Stimulated activated CD4-positive, alpha-beta T cell treated with anti-CD3 and anti-CD28 coated beads, Interleukin-4, amount 100 ng/mL, for 48 hours (primary cell): ENCODE measurements at places on chromosomes 13 and 19.
A peak's percentile ranks its signal among the peaks of the same experiment; 100 is the strongest.

- no peak for DNase-seq
These were observed 4.6 kb upstream of the UBL3 start for GRCh38 chr13:29855009-29855408.

DNA sequence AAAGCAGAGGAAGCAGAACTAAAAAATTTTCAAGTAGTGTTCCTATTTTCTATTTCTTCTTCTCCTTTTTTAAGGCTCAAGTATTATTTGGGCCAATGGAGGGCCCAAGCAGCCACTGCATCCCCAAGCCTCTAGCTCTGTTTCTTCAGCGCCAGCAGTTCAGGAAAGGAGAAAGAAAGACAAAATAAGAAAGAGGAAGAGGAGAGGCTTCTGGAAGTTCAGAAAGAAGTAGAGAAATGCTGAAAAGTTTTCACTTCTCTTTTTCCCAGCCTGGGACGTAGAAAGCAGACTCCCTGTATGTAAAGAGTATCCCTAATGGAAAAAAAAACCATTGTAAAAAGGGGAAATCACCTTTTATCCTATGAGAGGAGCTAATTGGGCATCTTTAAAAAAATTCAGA is 165.5 kb upstream of the KLF12 start:
- DNase-seq: no peak

- DNase-seq: no peak
These were observed 112.1 kb downstream of the RAB20 start for GRCh38 chr13:110449219-110450015.

- DNase-seq: no peak
These were observed 211.2 kb downstream of the UQCRFS1 start for GRCh38 chr19:29001597-29002245.

- DNase-seq: no peak
These were observed 37.2 kb downstream of the COL4A2 start for GRCh38 chr13:110344320-110344719.

DNA sequence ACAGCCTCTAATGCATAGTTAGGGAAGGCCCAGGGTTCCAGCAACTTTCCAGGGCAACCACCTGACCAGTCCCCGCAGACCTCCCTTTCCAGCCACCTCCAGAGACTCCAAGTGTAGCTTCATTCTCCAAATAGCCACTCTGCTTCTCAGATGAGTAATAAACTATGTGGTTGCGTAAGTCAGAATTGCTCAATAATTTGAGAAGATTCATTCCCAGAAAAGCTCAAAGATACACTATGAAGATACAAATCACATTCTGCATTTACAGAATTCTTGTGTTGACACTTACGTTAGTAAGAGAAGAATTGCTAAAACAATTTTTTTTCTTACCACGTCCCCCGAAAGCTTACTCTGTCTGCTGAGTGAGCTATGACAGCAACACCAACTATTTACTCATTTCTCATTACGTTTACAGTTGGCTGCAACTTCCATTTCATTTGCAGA is 8.2 kb upstream of the LATS2 start:
- no peak for DNase-seq

GRCh38 chr13:39998166-39998565 is 342.7 kb downstream of the COG6 start:
- DNase-seq: no peak

DNA sequence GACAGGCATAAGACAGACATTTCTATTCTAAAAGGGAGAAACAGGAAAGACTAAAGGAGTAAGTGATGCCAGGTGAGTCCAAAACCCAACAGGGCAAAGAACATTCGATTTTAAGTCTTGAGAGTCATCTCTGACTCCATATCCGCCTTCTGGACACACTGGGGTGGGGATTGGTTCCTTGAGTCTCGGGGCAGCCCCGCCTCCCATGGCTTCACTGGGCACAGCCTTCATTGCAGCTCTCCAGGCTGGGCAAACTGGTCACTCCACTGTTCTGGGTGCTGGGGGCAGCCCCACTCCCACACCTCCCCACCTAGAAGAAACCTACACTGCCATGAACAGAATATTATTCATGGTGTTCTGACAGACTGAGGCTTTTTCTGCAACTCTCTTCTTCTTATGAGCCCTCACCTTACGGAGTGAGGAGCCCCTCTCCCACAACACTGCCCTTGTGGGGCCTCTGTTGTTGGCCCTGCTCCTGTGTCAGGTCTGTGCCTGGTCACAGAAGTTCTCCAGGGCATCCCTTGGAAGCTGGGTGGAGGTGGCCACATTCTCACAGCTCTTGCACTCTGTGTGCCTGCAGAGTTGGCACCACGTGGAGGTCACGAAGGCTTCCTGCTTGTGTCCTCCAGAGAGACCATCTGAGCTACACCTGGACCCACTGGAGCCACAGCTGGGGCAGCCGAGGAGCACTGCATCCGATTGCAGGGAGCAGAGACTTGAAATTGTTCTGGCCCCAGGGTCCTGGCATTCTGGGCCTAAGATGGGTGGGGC is 95.4 kb downstream of the COL4A2 start:
- no peak for DNase-seq

DNA sequence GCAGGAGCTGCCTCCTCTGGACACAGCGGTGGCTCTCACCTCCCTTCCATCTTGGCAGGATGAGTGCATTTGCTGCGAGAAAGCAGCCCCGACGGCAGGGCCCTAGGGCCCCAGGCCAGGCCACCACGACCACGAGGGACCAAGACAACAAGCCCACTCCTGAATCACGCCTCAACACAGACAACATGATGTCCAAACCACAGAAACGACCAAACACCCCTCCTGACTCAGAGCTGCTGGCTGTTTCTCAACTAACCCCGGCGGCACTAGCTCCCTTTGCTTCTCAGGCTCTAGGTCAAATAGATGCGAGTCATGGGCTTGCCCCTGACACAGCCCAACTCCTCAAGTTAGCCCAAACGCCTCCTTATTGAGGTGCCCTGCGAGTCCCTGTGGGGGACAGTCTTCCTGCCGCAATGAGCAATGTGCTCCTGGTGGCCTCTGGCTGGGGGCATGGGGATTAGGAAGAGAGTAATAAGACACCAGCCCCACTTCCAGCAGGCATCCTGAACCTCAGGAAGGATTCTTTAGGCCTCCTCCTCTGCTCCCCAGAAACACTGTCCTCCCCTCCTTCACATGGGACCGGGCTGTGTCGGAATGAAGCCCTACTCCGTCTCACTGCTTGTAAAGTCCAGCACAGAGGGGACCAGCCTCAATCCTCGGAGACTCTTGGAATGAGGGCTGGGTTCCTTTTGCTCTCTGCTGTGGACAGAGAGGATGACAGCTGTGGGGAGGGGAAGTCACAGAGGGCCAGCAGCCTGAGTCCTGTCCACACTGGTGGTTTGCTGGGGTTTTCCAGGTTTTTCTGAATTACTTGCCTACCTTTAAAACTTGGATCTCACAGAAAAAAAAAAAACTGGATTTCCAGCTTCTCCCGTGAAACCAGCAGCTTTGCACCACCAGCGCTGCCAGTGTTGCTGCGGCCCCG is 6.9 kb upstream of the ATF5 start:
- DNase-seq: no peak

DNA sequence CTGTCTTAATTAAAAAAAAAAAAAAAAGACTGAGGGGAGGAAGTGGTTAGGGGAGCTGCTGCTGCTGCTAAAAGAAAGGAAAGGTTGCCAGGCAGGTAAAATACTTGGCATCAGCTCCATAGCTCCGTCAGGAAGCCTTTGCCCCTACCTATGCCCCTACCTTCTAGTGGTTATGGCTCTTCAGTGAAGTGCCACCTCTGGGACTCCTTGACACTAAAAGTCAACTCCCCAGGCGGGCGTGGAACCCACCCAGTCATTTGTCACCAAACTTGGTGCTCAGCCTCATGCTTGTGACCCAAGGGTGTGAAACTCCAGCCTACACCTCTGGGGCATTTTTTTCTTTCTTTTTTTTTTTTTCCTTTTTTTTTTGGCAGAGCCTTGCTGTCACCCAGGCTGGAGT is 4.9 kb upstream of the NECTIN2 start:
- DNase-seq: no peak

- no peak for DNase-seq
These were observed 253.0 kb downstream of the TSHZ3 start for GRCh38 chr19:31096062-31096830.

DNA sequence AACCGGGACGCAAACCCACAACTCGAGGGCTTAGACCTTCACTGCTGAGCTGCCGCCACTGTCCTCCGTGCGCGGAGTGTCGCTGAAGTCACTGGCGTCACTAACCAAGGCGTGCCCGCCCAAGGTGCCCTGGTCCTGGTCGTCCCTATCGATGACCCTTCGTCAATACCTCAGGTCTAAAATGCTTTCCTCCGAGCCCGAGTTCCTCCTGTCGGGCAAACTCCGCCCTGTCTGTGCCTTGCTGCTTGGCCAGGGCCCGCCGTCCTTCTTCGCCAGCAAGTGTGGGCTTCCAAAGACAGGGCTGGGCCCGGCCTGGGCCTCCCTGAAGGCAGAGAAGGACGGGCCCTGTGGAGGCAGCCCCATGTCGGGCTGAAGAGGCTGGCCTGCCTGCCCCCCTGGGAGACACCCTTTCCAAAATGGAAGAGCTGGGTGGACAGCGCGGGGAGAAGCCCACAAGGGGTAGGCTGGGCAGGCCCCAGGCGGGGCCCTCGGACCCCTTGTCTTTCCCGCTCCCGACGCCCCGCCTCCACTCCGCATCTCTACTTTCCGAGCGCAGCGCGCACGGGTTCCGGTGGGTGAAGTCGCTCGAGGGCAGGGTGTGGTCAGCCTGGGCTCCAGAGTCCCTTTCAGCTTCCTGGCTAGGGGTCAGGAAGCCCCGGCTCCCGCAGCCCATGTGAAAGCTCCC is 13.4 kb downstream of the RB1 start:
- DNase-seq: no peak

GRCh38 chr13:31159306-31159705 is 2.4 kb downstream of the HSPH1 start:
- no peak for DNase-seq

DNA sequence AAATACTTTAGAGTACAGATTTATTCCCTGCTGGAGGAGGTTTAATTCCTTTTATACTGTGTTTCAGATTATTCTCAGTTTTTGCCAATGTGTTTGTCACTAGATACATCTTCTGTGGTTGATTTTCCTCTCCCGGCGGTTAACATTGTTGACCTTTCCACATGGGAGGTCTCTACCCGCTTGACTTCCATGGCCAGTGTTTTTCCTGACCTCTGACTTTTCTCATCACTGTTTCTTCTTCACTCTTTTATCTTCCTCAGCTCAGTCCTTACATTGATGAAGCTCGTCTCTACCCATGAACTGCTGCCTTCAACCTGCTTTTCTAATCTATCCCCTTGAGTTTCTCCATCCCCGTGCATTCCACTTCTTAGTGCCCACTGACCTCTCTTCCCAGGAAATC is 517.4 kb downstream of the GPC6 start:
- DNase-seq: no peak

DNA sequence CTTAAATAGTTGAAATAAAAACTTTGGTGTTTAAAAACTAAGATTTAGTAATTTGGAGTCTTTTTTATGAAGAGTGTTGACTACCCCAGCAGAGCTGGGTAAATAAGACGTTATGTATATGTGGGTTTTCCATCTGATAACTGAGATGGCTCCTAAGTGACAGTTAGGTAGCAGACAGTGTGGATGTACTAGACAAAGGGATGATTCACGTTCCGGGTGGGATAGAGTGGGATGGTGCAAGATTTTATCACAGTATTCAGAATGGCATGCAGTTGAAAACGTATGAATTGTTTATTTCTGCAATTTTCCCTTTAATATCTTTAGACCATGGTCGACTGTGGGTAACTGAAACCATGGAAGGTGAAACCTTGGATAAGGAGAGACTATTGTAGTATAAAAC is 50.4 kb downstream of the NAA16 start:
- no peak for DNase-seq

DNA sequence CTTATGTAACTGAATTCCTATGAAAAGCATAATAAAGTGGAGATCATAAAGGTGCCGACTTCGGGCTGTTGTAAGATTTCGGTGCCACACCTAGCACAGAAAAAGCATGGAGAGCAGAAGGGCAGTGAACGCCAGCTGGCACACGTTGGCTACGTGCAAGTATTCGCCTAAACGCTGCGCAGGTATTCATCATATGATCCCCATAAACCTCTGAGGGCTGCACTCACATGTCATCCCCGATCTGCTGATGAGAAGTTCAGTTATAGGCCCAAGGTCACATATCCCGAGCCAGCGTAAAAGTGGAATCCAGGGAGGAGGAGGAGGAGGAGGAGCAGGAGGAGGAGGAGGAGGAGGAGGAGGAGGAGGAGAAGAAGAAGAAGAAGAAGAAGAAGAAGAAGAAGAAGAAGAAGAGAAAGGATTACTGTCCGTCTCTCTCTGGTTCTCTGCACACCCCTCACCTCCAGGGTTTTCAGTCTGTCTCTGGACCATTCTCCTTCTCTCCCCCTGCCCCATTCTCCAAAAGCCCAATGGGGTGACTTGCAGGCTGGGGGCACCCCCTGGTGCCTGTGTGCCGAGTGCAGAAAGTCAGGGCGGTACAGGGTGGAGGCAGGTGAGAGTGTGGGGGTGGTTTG is 18.6 kb upstream of the CYP2S1 start:
- no peak for DNase-seq

- no peak for DNase-seq
These were observed 381.9 kb downstream of the LMO7 start for GRCh38 chr13:76017861-76018556.

- DNase-seq: no peak
These were observed 660 bp downstream of the CIC start for GRCh38 chr19:42269478-42270345.

DNA sequence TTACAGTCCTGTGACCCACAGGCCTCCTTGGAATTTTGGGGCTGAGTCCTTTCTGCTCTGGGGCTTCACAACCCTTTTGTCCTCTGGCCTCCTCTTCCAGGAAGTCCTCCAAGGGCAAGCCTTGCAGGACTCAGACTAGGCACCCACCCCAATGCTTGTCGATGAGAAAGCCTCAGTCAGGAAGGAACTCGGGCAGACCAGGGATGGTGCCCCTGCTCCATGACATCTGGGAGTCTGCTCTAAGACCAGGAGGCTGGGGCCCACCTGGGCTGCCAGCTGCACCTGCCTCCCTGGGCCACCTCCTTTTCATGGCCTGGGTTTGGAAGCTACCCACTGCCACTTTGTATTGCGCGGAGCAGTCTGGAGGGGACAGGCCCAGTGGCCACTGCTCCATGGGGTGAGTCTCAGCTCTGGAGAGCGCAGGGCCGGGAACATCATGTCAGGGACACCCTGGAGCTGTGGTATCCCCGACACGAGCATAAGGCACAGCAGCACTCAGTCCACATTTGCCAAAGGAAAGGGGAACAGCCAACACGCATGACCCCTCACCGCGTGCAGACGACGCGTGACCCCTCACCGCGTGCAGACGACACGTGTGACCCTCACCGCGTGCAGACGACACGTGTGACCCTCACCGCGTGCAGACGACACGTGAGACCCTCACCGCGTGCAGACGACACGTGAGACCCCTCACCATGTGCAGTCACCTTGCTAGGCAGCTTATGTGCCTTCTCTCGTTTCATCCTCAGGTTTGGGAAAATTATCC is 10.8 kb downstream of the C2CD4C start:
- DNase-seq: no peak

GRCh38 chr19:33705860-33706259 is 84.1 kb downstream of the CHST8 start:
- DNase-seq: no peak

- peak; percentile 19 for DNase-seq
These were observed 9.7 kb downstream of the CTU1 start for GRCh38 chr19:51098365-51099046.

- DNase-seq: no peak
These were observed 396.6 kb upstream of the NBEA start for GRCh38 chr13:34545461-34545860.

- no peak for DNase-seq
These were observed 7.7 kb downstream of the IRGC start for GRCh38 chr19:43723588-43723987.

- no peak for DNase-seq
These were observed 286.3 kb downstream of the POU4F1 start for GRCh38 chr13:78317030-78317429.

GRCh38 chr13:58097831-58098230 is 466.3 kb downstream of the PCDH17 start:
- DNase-seq: no peak
